HepG2 (cell line): ENCODE measurements at places on chromosomes 3 and 15. TPM values are rescaled to one million over a fixed set of nuclear protein-coding genes. Genes with fewer than 3 reads are reported as not detected.

DENND6A gene
- 9.4 and 12.8 TPM in 2 replicates for total RNA-seq

FSD2 gene
- total RNA-seq = not detected in 2 replicates

GP5 gene
- total RNA-seq = not detected in 2 replicates

IL17RE gene
- 6.7 and 14.5 TPM in 2 replicates for total RNA-seq

NOX5 gene
- not detected in 2 replicates for total RNA-seq

EFCC1 gene
- not detected in 2 replicates for total RNA-seq

SPINT1 gene
- total RNA-seq = 0.45 and 0.49 TPM in 2 replicates

PCCB gene
- total RNA-seq = 88.7 and 92.6 TPM in 2 replicates

ZNF654 gene
- total RNA-seq = 4.1 and 5.3 TPM in 2 replicates

CCR8 gene
- not detected in 2 replicates for total RNA-seq

DBR1 gene
- total RNA-seq = 16.7 and 22.7 TPM in 2 replicates

SNX22 gene
- total RNA-seq = 3.1 and 5.5 TPM in 2 replicates

CYP19A1 gene
- 9.1 and 10.9 TPM in 2 replicates for total RNA-seq

WDR48 gene
- total RNA-seq = 29.2 and 67.6 TPM in 2 replicates

TNNC1 gene
- total RNA-seq = 11.8 and 18.7 TPM in 2 replicates

STRA6 gene
- total RNA-seq = 0.81 and 2.1 TPM in 2 replicates

TBCCD1 gene
- 16.2 and 20.1 TPM in 2 replicates for total RNA-seq

ZNF385D gene
- not detected in 2 replicates for total RNA-seq

CYP1A2 gene
- total RNA-seq = not detected in 2 replicates

TRIM71 gene
- 76.9 and 111 TPM in 2 replicates for total RNA-seq

COL7A1 gene
- total RNA-seq = 0.55 and 2.7 TPM in 2 replicates

IL12A gene
- 0.74 and 1.1 TPM in 2 replicates for total RNA-seq

RARRES1 gene
- not detected in 2 replicates for total RNA-seq

NLGN1 gene
- total RNA-seq = not detected in 2 replicates

ISLR gene
- total RNA-seq = not detected in 2 replicates

TMEM87A gene
- total RNA-seq = 22.8 and 42.8 TPM in 2 replicates

AP2M1 gene
- 124 and 126 TPM in 2 replicates for total RNA-seq

LMOD3 gene
- total RNA-seq = not detected in 2 replicates

CSPG5 gene
- 0.07 TPM in 1 of 2 replicates, not detected in the other for total RNA-seq

ITIH3 gene
- 38.9 and 105 TPM in 2 replicates for total RNA-seq

RBP2 gene
- 2.5 TPM in 2 replicates for total RNA-seq

GOLGA8S gene
- 0.02 TPM in 1 of 2 replicates, not detected in the other for total RNA-seq

QTRT2 gene
- 33.4 and 38.0 TPM in 2 replicates for total RNA-seq

GNB5 gene
- total RNA-seq = 13.7 and 17.1 TPM in 2 replicates

SSUH2 gene
- 36.2 and 38.1 TPM in 2 replicates for total RNA-seq

ZBTB47 gene
- 1.4 and 3.1 TPM in 2 replicates for total RNA-seq

CHP1 gene
- total RNA-seq = 76.4 and 111 TPM in 2 replicates

LRRIQ4 gene
- total RNA-seq = not detected in 2 replicates

MASP1 gene
- 9.3 and 10.8 TPM in 2 replicates for total RNA-seq
